ENCODE measurements at places on chromosomes 13 and 19. TPM values are rescaled to one million over a fixed set of nuclear protein-coding genes. Genes with fewer than 3 reads are reported as not detected.

Gene ADM5
- 0.63 TPM for total RNA-seq

Gene MED29
- total RNA-seq: 11.2 TPM

Gene SYT5
- not detected for total RNA-seq

Gene FREM2
- under 0.01 TPM for total RNA-seq

Gene ZNF628
- total RNA-seq: 0.81 TPM

Gene ZNF112
- total RNA-seq: 9.4 TPM

Gene DZIP1
- 0.97 TPM for total RNA-seq

Gene IRGC
- total RNA-seq: not detected

Gene STXBP2
- total RNA-seq: 27.7 TPM

Gene TIMM13
- 40.2 TPM for total RNA-seq

Gene B3GNT8
- 1.1 TPM for total RNA-seq

Gene IL11
- total RNA-seq: under 0.01 TPM

Gene CA11
- total RNA-seq: 2.7 TPM

Gene RASGRP4
- not detected for total RNA-seq

Gene ZNF865
- total RNA-seq: 0.97 TPM

Gene KLK4
- not detected for total RNA-seq

Gene KBTBD6
- 6.6 TPM for total RNA-seq

Gene RASL11A
- 1.3 TPM for total RNA-seq

All from bladder microvascular endothelial cell (primary cell).